ENCODE measurements at places on chromosomes 5 and 9.
A peak's percentile ranks its signal among the peaks of the same experiment; 100 is the strongest.

DNA sequence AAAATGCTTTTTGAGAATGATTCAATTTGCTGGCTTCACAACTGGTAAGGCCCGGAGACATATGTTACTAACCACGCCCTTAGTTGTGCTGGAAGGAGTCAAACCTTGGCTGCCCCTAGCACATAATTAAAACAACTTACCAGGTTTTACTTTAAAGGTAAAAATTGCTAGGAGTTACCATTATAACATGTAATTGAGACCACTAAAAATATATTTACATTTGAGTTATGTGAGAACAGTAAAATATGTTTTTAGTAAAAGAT is 435.6 kb upstream of the CDH9 start:
- no peaks in the 10 kb centered on the region for H3K36me3 ChIP-seq
- no peak overlapping the region for H3K4me3 ChIP-seq
- DNase-seq = no peak
- H3K27me3 ChIP-seq = no peaks in the 10 kb centered on the region
- H3K4me1 ChIP-seq = no peaks in the 10 kb centered on the region

GRCh38 chr5:22596404-22596970 is 256.7 kb downstream of the CDH12 start:
- no peaks in the 10 kb centered on the region for H3K4me1 ChIP-seq
- H3K4me3 ChIP-seq = no peak overlapping the region
- no peak for DNase-seq

GRCh38 chr9:124780060-124780756 is 3.3 kb downstream of the OLFML2A start:
- H3K4me3 ChIP-seq = no peak overlapping the region
- no peak overlapping the region for H3K27ac ChIP-seq
- no peaks in the 10 kb centered on the region for H3K36me3 ChIP-seq
- peaks cover 10% of the 10 kb centered on the region for H3K27me3 ChIP-seq

DNA sequence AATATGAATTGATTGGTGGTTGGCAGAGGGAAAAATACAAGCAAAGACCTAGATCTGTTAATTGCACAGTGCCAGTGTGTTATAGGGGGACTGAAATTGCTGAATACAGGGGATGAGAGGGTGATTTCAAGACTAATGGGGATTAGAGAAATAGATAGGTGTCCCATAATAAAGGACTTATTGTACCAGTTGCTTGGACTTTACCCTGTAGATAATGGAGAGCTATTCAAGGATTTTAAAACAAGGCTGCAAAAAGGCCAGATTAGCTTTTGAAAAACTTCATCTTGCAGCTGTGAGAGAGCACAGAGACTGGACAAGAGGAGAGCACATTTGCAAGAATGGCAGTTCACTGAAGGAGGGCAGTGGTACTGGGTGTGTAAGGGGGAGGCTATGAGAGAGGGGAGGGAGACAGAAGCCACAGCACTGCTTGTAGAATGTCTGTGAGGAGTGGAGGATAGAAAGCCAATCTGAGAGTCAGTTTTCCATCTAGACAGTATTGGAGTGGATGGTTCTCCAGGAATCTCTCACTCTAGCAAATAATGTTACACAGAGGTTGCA is 28.8 kb upstream of the SCAMP1 start:
- no peak overlapping the region for H3K27ac ChIP-seq
- DNase-seq = no peak
- no peaks in the 10 kb centered on the region for H3K36me3 ChIP-seq
- no peaks in the 10 kb centered on the region for H3K4me1 ChIP-seq
- H3K27me3 ChIP-seq = peaks cover 8% of the 10 kb centered on the region

GRCh38 chr5:171907725-171908343 is 98.6 kb downstream of the FBXW11 start:
- peaks cover 29% of the 10 kb centered on the region for H3K4me1 ChIP-seq
- no peaks in the 10 kb centered on the region for H3K27me3 ChIP-seq
- peaks cover 5% of the 10 kb centered on the region for H3K36me3 ChIP-seq
- no peak overlapping the region for H3K4me3 ChIP-seq
- no peak overlapping the region for H3K27ac ChIP-seq
- DNase-seq = peak; percentile 20

- peaks cover 3% of the 10 kb centered on the region for H3K27me3 ChIP-seq
- no peak overlapping the region for H3K4me3 ChIP-seq
- H3K4me1 ChIP-seq = peaks cover 14% of the 10 kb centered on the region
- no peak for DNase-seq
These were observed 251.8 kb upstream of the RASA1 start for GRCh38 chr5:87015901-87016300.

- no peaks in the 10 kb centered on the region for H3K27me3 ChIP-seq
- DNase-seq = no peak
- no peaks in the 10 kb centered on the region for H3K4me1 ChIP-seq
These were observed 323.6 kb downstream of the SEMA5A start for GRCh38 chr5:9222054-9222976.

DNA sequence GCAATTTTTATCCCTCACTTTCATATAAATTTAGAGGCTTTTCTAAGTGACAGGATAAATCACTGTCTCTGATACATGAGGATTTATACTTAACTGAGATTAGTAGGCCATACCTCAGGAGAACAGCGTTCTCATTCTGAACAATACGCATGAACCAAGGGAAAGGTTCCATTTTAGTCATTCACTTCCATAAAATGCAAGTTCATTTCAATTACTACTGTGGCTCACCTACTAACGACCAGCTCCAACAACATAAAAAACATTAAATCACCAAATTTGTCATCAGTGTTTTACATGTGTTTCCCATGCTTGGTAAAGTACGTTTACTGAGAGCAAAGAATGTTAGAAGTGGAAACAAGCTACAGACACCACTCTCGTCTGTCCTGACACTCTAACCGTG is 67.4 kb downstream of the EFNA5 start:
- peaks cover 4% of the 10 kb centered on the region for H3K27me3 ChIP-seq
- no peaks in the 10 kb centered on the region for H3K36me3 ChIP-seq
- H3K27ac ChIP-seq = no peak overlapping the region
- no peak for DNase-seq
- H3K4me3 ChIP-seq = no peak overlapping the region

GRCh38 chr5:79568632-79569190 is 43.5 kb upstream of the TENT2 start:
- no peaks in the 10 kb centered on the region for H3K27me3 ChIP-seq
- no peak overlapping the region for H3K4me3 ChIP-seq
- H3K27ac ChIP-seq = no peak overlapping the region
- no peaks in the 10 kb centered on the region for H3K36me3 ChIP-seq

DNA sequence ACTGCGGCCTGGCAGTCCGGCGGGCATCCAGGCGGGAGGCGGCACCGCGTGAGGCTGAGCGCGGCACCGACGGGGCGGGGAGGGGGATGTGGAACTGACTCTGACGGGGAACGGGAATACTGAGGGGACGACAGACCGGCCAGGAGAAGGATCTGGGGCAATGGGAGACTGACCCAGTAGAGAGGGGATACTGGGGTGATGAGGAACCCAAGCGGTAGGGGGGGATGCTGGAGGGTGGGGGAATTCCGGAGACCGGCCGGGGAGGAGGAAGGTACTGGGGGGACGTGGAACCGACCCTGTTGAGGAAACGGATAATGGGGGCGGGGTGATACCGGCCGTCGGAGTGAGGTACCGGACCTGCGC is 423 bp downstream of the IPPK start:
- peak overlapping the region; percentile 83 for H3K4me3 ChIP-seq
- H3K36me3 ChIP-seq = no peaks in the 10 kb centered on the region
- H3K27ac ChIP-seq = peak overlapping the region; percentile 87
- DNase-seq = no peak

DNA sequence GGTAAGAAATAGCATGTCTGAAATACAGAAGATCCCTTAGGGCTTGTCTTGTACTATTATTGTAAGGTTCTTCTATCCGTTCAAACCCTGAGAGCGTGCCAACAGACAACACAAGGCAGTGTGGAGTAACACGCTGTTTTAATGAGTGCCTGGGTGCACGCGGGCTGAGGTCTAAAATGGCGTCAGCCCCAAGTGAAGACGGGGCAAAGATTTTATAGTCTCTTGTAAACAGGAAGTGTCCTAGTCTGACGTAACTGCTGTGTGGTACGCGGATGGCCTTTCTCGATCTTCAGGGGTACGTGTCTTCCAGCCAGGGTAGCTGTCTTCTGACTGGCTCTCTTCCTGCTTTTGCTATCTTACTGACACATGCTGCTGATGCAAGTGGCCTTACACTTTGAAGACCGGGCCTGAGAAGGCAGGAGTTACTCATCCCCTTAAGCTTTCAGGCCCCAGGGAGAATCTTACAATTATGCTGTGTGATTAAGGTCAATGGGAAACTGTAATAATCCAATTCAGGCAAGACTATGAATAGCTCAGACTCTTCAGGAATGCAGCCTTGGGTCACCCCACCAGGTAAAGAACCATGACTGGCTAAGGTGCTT is 1812.0 kb upstream of the CDH9 start:
- H3K4me3 ChIP-seq = no peak overlapping the region
- H3K36me3 ChIP-seq = no peaks in the 10 kb centered on the region
- no peaks in the 10 kb centered on the region for H3K4me1 ChIP-seq
- H3K27ac ChIP-seq = no peak overlapping the region

DNA sequence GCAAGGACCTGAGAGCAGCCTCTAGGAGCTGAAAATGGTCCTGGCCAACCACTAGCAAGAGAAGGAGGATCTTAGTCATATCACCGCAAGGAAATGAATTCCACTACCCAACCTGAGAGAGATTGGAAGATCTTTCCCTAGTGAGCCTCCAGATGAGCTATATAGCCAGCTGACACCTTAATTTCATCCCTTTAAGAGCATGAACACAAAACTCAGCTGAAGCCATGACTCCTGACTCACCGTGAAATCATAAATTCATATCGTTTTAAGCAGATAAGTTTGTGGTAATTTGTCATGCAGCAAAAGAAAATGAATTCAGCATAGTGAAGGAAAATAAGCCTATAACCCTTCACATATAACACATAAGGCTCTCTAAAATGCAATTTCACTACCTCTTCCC is 23.5 kb downstream of the MAPKAP1 start:
- no peaks in the 10 kb centered on the region for H3K4me1 ChIP-seq
- peaks cover 19% of the 10 kb centered on the region for H3K36me3 ChIP-seq
- no peak for DNase-seq
- no peak overlapping the region for H3K27ac ChIP-seq

- H3K27ac ChIP-seq = no peak overlapping the region
- H3K4me1 ChIP-seq = peaks cover 45% of the 10 kb centered on the region
- DNase-seq = no peak
- H3K36me3 ChIP-seq = no peaks in the 10 kb centered on the region
- H3K4me3 ChIP-seq = no peak overlapping the region
These were observed 2.7 kb upstream of the RAPGEF6 start for GRCh38 chr5:131637694-131638093.

DNA sequence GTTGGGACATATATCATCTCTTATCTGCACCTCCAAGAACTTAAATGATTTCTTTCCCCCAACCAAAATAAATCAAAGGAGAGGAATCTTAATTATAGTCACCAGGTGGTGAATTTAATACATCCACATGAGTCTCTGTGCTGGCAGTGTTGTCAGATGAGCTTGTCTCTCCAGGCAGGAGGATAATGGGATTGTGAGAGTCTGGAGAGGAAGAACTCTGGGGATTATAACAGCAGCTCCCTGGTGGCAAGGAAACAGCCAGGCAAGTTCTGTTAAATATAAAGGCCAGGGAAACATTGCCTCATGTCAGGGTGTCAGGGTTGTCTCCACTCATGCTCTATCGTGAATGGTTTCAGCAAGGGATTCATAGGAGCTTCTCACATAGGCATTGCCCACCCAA is 80.8 kb downstream of the TLR4 start:
- no peaks in the 10 kb centered on the region for H3K36me3 ChIP-seq
- no peak for DNase-seq
- H3K27ac ChIP-seq = no peak overlapping the region

- peaks cover 54% of the 10 kb centered on the region for H3K36me3 ChIP-seq
- H3K4me3 ChIP-seq = no peak overlapping the region
- H3K27me3 ChIP-seq = no peaks in the 10 kb centered on the region
- H3K27ac ChIP-seq = no peak overlapping the region
- peaks cover 30% of the 10 kb centered on the region for H3K4me1 ChIP-seq
- no peak for DNase-seq
These were observed 6.0 kb downstream of the CD74 start for GRCh38 chr5:150406723-150407095.

GRCh38 chr5:38846379-38847011 is 683 bp downstream of the OSMR start:
- no peaks in the 10 kb centered on the region for H3K36me3 ChIP-seq
- no peaks in the 10 kb centered on the region for H3K4me1 ChIP-seq
- peaks cover 36% of the 10 kb centered on the region for H3K27me3 ChIP-seq
- no peak for DNase-seq

GRCh38 chr9:14281136-14281795 is 32.7 kb downstream of the NFIB start:
- H3K27ac ChIP-seq = no peak overlapping the region
- H3K36me3 ChIP-seq = no peaks in the 10 kb centered on the region
- no peak overlapping the region for H3K4me3 ChIP-seq
- H3K4me1 ChIP-seq = no peaks in the 10 kb centered on the region
- H3K27me3 ChIP-seq = no peaks in the 10 kb centered on the region

GRCh38 chr5:124973661-124974060 is 227.2 kb upstream of the ZNF608 start:
- no peaks in the 10 kb centered on the region for H3K36me3 ChIP-seq
- no peak for DNase-seq
- no peaks in the 10 kb centered on the region for H3K4me1 ChIP-seq
- no peak overlapping the region for H3K4me3 ChIP-seq
- no peak overlapping the region for H3K27ac ChIP-seq

GRCh38 chr5:81192373-81192750 is 40.8 kb upstream of the CKMT2 start:
- no peak for DNase-seq
- no peaks in the 10 kb centered on the region for H3K36me3 ChIP-seq
- no peak overlapping the region for H3K27ac ChIP-seq
- no peak overlapping the region for H3K4me3 ChIP-seq
- H3K27me3 ChIP-seq = no peaks in the 10 kb centered on the region

GRCh38 chr5:37723162-37723961 is 116.5 kb downstream of the GDNF start:
- DNase-seq = no peak
- no peaks in the 10 kb centered on the region for H3K27me3 ChIP-seq
- no peak overlapping the region for H3K27ac ChIP-seq
- H3K36me3 ChIP-seq = peaks cover 17% of the 10 kb centered on the region
- no peak overlapping the region for H3K4me3 ChIP-seq

DNA sequence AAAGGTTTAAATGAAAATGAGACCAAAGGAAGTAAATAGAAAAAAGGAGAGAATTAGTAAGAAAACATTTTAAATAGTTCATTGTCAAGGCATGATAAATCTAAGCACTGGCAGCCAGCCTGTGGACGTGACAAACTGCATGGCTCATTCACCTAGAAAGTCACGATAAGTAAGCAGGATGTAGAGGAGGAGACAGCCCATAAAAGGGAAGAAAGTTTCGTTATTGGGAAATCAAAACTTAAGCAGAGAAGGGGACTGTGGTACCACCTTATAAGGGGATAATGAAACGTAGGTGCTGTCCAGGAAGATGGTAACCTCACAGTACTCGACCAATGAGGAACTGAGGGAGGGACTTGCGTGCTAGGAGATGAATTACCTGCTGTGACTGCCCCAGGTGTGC is 494.5 kb upstream of the GRAMD2B start:
- H3K27me3 ChIP-seq = no peaks in the 10 kb centered on the region
- no peaks in the 10 kb centered on the region for H3K4me1 ChIP-seq
- no peak overlapping the region for H3K4me3 ChIP-seq
- no peak for DNase-seq

GRCh38 chr5:171223927-171224326 is 85.1 kb upstream of the TLX3 start:
- no peaks in the 10 kb centered on the region for H3K4me1 ChIP-seq
- no peaks in the 10 kb centered on the region for H3K36me3 ChIP-seq
- no peak for DNase-seq
- H3K27ac ChIP-seq = no peak overlapping the region

GRCh38 chr9:88936668-88937067 is 54.6 kb upstream of the S1PR3 start:
- H3K4me3 ChIP-seq = no peak overlapping the region
- no peak overlapping the region for H3K27ac ChIP-seq
- peaks cover 16% of the 10 kb centered on the region for H3K27me3 ChIP-seq
- no peaks in the 10 kb centered on the region for H3K36me3 ChIP-seq

Data from CD4-positive, CD25-positive, alpha-beta regulatory T cell (primary cell).